A549 (cell line): ENCODE measurements at places on chromosomes 11 and 22.

DNA sequence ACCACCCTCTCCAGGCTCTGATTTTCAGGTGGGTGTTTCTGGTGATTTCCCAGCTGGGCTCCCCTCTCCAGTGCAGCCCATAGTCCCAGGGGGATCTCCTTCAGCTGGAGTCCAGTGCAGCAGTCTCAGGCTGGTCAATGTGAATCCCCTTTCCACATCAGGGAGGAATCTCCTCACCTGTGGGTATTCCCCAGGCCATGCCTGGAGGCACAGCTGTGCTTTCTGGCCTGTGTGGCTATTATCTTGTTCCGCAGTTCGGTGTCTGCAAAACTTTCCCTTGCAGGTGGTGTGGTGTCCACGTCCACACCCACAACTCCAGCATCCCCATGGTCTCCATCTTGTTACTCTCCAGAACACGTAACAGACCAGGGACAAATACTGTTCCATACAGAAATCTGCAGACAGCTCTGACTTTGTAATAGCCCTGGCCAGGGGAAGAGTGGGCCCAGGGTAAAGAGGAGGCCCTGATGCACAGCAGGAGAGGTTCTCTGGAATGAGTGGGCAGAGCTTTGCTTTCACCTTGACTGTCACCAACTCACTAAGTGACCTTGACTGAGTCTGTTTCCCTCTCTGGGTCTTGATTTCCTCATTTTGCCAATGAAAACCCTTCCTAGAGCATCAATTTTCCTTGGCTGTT, 183.2 kb downstream of the CSNK2A3 start:
- no peak for DNase-seq

GRCh38 chr22:31929167-31929930, 15.0 kb upstream of the YWHAH start:
- no peak for DNase-seq

- DNase-seq = no peak
These were observed 40.8 kb upstream of the LMO2 start for GRCh38 chr11:33932721-33933120.

DNA sequence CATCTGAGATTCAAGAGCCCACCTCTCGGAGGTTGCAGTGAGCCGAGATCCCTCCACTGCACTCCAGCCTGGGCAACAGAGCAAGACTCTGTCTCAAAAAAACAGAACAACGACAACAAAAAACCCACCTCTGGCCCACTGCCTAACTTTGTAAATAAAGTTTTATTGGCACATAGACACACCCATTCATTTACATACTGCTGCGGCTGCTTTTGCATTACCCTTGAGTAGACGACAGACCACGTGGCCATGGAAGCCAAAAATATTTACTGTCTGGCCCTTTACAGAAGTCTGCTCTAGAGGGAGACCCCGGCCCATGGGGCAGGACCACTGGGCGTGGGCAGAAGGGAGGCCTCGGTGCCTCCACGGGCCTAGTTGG, 47.0 kb downstream of the GRAMD4 start:
- no peak for DNase-seq

- peak; percentile 44 for DNase-seq
These were observed 1.7 kb upstream of the SCO2 start for GRCh38 chr22:50526834-50527801.
